Activated CD4-positive, alpha-beta T cell treated with anti-CD3 and anti-CD28 coated beads, Interleukin-2, Interleukin-6, amounts not matched to agents 100 ng/mL and 50 ng/mL, durations not matched to agents 16 hours and 8 hours (primary cell): ENCODE measurements at places on chromosomes 16 and 17.
A peak's percentile ranks its signal among the peaks of the same experiment; 100 is the strongest.

DNA sequence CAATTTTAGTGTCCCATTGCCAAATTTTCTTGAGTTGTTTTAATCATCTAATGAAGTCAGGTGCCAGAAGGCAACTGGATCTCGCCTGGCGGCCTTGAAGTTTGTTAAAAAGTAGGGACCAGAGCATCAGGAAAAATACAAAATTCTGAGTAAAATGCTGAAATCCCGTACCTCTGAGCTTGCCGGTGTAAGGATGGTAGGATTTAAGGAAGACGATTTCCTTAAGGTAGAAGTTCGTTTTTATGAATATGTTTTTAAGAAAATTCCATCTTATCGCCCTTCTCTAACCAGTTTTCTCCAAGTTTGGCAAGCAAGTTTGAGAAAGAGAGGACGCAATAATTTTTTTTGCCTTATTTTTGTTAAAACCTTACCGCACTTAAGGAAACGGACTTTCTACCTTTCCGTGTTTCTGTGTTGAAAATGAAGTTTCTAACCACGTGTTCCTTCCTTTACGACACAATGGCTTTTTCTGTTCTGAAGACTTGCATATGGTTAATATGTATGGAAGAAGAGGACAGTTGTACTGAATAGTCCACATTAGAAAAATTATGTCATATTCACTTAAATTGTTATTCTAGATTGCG, 748 bp downstream of the ATF7IP2 start:
- peak; percentile 32 for DNase-seq

GRCh38 chr17:40355123-40355803, 9.3 kb downstream of the GJD3 start:
- DNase-seq: peak; percentile 81

GRCh38 chr16:77289331-77289809, 90.2 kb downstream of the SYCE1L start:
- DNase-seq: no peak

DNA sequence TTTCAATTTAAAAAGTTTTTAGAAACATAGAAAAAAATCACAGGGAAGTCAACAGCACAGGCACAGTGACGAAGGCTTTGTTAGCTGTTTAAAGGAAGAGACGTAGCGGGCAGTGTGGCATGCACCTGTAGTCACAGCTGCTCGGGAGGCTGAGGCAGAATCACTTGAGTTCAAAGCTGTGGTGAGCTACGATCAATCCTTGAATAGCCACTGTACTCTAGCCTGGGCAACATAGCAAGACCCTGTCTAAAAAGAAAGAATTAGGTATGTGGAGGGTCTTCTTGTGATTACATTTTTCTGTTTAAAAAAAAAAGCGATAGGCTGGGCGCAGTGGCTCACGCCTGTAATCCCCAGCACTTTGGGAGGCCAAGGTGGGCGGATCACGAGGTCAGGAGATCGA, 50.1 kb downstream of the FOXK2 start:
- no peak for DNase-seq

- DNase-seq: no peak
Measured at GRCh38 chr17:49132317-49132698, 261 bp upstream of the B4GALNT2 start.

- DNase-seq: peak; percentile 37
Measured at GRCh38 chr16:23509782-23510163, 521 bp downstream of the GGA2 start.

GRCh38 chr17:2905696-2906501, 109.7 kb downstream of the RAP1GAP2 start:
- no peak for DNase-seq

DNA sequence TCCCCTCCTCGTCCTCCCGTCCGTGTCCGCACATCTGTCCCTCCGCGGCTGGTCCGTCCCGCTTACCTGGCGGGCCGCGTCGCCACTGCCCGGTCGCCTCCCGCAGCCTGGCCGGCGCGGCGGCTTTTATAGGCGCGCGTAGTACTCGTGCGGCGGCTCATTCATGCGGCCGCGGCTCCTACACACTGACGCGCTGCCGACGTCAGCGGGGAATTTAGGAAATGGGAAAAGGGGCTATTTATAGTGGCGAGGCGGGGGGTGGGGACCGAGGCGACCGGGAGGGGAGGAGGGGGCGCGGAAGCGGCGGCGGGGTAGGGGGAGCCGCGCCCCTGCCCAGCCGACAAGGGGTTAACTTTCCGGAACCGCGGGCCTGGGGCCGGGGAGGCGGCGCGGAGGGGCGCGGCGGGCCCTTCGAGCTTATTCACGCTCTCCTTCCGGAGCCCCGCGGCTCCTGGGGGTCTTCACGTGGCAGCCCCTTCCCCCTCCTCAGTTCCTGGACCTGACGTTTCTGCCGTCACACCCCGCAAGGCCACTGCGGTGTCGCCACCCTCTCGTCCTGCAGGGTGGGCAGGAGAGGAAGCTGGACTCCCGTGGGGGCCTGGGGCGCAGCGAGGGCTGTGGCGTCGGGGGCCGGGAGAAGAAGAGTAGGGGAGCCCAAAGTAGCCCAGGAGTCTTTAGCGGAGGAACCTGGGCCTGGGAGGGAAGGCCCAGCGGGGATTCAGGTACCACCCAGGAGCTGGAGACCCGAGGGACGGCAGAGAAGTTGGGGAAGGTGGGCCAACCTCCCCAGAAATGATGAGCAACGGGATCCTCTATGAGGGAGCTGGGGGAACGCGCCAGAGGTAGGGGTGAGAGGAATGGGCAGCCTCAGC, 3.6 kb upstream of the HIC1 start:
- DNase-seq: no peak

DNA sequence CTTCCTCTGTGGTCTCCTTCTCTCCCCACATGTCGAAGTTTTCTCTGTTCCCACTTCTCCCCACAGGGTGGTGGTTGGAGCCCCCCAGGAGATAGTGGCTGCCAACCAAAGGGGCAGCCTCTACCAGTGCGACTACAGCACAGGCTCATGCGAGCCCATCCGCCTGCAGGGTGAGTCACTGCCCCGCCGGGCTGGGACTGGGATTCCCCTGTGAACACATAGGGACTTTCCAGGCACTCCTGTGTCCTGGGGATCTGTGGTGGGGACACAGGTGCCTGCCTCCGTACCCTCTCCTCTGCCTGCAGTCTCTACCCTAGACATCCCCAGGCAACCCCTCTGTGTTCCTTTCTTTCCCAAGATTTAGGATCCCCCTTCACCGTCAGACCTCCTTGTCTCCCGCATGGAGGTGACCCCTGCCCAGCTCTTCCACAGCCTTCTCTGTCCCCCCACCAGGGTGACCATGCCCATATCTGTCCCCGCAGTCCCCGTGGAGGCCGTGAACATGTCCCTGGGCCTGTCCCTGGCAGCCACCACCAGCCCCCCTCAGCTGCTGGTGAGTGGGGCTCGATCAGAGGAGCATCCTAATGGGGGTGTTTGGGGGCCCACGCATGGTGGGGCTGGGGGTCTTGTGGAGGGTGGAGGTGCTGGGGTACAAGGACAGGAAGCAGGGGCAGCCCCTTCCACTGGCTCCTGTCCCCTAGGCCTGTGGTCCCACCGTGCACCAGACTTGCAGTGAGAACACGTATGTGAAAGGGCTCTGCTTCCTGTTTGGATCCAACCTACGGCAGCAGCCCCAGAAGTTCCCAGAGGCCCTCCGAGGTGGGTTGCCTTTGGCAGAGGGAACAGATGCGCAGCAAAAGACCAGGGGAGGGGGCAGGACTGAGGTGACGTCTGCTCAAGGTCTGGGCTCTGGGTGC, 5.8 kb downstream of the ITGAM start:
- DNase-seq: peak; percentile 83

DNA sequence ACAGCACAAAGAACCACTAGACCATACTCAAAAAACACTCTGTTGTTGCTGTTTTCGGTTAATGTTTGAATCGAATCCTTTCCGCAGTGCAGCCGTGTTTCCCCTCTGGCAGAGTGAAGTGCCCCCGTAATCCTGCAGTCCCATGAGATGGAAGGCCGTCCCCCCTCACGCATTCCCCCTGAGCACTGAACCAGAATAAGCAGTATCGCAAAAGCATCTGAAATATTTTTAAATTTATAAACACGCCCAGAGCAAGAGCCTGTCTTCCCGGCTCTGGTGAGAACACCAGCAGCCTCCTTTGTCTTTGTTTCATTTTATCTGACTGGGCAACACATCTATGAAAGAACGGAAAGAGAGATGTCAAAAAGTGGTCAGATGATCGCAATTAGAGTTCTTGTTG, 121.0 kb upstream of the ADAMTS18 start:
- no peak for DNase-seq

DNA sequence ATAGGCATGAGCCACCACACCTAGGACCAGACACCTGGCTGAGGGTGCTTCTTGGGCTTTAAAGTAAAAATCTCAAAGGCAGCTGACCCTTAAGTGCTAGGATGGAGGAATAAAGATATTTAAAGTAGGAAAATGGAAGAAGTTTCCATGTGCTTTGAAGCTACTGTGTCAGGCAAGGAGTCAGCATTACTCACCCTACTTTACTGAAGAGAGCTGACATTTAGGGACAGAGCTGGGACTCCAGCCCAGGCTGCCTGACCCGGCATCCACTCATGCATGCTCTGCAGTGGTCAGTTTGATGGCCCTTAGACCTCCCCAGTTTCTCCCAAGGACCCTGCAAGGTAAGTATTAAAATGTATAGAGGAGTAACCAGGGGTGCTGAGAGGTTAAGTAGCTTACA, 124.7 kb upstream of the PLCG2 start:
- DNase-seq: no peak

GRCh38 chr17:82933911-82934310, 94.1 kb upstream of the ZNF750 start:
- DNase-seq: no peak

- peak; percentile 71 for DNase-seq
Measured at GRCh38 chr16:89574681-89575246, 794 bp upstream of the CPNE7 start.

DNA sequence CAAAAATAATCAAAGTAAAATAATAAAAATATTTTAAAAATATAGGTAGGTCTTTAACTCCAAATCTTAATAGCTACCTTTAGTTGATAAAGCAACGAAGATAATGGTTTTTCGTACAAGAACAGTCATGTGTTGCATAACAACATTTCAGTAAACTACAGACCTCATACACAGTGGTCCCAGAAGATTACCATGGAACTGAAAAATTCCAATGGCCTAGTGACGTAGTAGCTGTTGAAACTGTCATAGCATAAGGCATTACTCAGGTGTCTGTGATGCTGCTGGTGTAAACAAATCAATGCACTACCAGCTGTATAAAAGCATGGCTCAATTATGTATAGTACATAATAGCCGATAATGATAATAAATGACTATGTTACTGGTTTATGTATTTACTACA, 43.9 kb downstream of the CREBBP start:
- no peak for DNase-seq

DNA sequence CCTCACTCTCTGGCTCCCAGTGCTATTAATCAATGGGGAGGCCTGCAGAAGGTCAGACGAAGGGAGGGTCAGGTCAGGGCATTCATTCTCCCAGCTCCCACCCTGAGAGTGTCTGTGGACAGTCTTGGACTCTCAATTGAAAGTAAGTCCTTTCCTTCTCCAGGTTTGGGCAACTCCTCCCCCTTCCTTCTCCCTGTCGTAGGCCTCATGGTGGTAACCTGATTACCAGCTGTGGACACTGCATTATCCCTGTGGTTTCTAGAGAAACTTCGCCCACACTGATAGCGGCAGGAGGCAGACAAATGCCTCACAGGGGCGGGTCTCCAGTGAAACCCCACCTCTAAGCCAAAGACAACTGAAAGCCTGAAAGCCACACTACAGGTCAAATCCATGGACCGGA, 57.7 kb upstream of the SLC25A19 start:
- peak; percentile 39 for DNase-seq

GRCh38 chr17:66661411-66662256, 173.3 kb upstream of the CACNG5 start:
- DNase-seq: peak; percentile 50

- DNase-seq: no peak
Measured at GRCh38 chr17:11330006-11330405, 89.0 kb downstream of the SHISA6 start.

GRCh38 chr16:74107795-74108610, 188.6 kb upstream of the PSMD7 start:
- peak; percentile 60 for DNase-seq

DNA sequence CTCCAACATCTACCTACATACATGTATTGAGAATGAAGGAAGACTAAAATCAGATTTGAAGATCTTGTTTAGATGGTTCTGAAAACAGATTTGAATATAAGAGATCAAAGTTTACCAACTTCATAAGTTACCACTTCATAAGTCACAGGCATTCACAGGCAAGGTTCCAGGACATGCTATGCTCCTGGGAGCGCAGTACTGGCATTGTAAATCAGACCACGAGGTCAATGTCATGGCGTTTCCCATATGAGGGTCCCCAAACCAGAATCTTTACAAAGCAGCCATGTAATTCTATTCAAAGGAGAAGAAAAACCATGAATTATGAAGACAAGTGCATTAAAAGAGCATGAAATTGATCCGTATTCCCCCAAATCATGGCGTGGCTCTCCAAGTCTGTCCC, 3.0 kb downstream of the CDH11 start:
- DNase-seq: no peak

DNA sequence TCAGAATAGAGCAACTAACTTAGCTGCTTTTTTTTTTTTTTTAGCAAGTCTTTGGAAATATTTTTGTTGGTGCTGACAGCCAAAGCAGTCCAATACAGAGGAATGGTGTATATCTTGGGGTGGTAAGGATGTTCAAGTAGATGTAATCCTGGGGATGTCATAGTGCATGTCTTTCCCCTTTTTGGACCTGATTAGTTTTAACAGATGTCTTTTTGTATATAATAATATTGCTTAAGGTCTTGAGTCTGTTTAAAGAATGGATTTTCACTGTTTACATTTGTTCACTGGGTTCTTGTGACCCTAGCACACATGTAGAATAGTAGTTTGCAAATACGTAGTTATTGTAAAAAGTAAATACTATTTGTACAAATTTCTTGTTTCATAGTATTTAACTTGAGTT, 7.9 kb downstream of the TAF15 start:
- DNase-seq: no peak

- no peak for DNase-seq
Measured at GRCh38 chr16:5903153-5903552, 805.6 kb upstream of the EEF2KMT start.

- peak; percentile 34 for DNase-seq
Measured at GRCh38 chr16:680967-681745, 946 bp downstream of the STUB1 start.

DNA sequence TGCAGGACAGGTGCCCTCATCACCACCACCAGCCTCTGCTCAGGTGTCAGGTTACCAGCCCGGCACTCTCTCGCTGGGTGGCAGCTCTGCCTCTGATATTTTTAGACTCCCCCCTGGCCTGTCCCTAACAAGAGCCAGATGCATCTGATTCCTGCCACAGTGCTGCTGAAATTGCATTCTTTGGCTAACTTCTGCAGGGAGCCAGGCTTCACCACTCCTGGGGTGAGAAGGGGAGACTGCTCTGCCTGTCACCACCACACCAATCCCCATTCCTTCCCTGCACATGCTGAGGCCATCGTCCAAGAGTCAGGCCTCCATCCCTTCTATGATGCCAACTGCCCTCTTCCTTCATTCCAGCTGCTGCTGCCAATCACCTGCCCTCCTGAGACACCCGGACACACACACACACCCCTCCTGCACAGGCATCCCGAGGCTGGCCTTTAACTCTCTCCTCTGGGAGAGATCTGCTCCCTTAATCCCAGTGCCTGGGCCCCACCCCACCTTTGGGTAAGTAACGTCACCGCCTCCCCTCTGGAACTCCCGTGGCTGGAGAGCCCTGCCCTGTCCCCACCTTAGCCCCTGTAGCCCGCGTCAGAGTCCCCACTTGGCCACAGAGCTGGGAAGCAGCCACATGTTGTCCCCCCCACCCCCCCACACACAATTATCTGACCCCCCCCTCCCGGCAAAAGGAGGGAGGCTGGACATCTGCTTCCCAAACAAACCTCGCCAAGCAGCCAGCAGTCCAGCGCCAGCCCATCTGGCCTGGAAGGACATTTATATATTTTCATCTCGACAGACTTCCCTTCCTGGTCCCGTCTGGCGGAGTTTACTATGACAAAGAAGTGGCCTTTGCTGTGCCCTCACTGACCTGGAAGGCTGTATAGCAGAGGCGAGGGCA, 2.8 kb downstream of the EMP2 start:
- no peak for DNase-seq
